Right atrium auricular region (tissue), 2 donors: ENCODE measurements at places on chromosomes 13 and 19. TPM values are rescaled to one million over a fixed set of nuclear protein-coding genes. Genes with fewer than 3 reads are reported as not detected.

The ZNF99 gene
- total RNA-seq, result 0.11 TPM

The KIR2DL4 gene
- total RNA-seq, result not detected

- no peaks in the 10 kb centered on the region for H3K27me3 ChIP-seq
- H3K4me3 ChIP-seq, result no peak overlapping the region
- no peak for DNase-seq
- no peaks in the 10 kb centered on the region for H3K36me3 ChIP-seq
- H3K27ac ChIP-seq, result no peak overlapping the region
- no peaks in the 10 kb centered on the region for H3K4me1 ChIP-seq
Observed at GRCh38 chr19:31639306-31639705, 290.1 kb upstream of the TSHZ3 start.

GRCh38 chr19:56087647-56088496 is 33.2 kb downstream of the ZNF787 start:
- no peak for DNase-seq
- H3K36me3 ChIP-seq, result peaks cover 6% of the 10 kb centered on the region
- no peaks in the 10 kb centered on the region for H3K27me3 ChIP-seq

GRCh38 chr13:97948041-97948440 is 5.4 kb upstream of the IPO5 start:
- no peaks in the 10 kb centered on the region for H3K36me3 ChIP-seq
- H3K4me3 ChIP-seq, result no peak overlapping the region
- H3K27ac ChIP-seq, result no peak overlapping the region
- H3K27me3 ChIP-seq, result no peaks in the 10 kb centered on the region
- H3K4me1 ChIP-seq, result no peaks in the 10 kb centered on the region
- no peak for DNase-seq

DNA sequence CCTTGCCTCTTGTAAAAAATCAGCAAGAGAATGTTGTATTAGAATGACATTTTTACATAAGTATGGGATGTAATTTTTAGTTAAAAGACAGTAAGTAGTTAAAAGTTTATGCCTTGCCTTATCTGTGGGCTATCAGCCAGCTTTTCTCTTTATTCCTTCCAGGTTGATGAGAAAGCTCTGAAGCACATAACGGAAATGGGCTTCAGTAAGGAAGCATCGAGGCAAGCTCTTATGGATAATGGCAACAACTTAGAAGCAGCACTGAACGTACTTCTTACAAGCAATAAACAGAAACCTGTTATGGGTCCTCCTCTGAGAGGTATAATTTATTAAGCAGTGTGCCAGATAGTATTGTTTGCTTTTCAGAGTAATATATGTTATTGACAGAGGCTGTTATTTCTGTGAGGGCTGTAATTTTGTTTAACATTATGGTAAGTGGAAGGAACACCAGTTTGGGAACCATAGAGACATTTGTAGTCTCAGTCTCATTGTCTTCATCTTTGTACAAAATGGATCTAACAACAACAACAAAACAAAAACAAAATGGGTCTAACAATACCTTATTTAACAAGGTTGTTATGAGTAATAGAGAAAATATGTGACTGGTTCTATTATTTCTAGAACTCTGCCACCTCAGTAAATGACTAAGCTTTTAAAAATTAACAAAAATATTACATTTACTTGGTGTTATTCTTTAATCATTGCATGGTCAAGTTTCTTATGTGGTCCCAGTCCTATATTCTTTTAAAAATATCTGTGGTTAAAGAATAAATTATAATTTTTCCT is 112.8 kb downstream of the TDRD3 start:
- DNase-seq, result no peak
- H3K4me1 ChIP-seq, result no peaks in the 10 kb centered on the region
- H3K27ac ChIP-seq, result no peak overlapping the region
- no peaks in the 10 kb centered on the region for H3K27me3 ChIP-seq
- no peak overlapping the region for H3K4me3 ChIP-seq
- H3K36me3 ChIP-seq, result peaks cover 26% of the 10 kb centered on the region
